ENCODE measurements at places on chromosomes 4 and X.

DNA sequence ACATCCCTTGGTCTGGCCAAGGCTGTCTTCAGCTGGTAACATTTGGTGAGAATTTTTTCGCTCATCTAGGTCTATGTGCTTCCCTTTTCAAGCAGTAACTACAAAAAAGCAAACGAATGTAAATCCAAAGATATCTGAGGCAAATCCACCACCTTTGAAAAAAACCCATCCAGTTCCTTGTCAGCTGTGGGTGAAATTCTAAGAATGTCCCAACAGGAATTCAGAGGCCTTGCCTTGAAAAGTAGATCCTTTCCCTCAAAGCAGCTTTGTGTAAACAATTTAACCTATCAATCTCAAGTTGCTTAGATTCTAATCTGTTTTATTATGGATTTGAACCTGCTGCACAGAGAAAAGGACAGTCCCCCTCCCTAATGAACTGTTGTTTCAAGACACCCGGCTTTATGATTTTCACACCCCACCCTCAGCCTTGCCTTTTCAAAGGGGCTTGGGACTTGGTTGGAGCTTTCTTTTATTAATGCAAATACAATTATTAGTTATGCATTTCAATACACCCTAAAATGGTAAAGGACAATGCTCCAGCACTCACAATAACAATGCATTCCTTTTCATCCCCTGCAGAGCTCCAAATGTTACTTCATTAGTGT, 166.6 kb downstream of the LDB2 start:
- DNase-seq: no peak

DNA sequence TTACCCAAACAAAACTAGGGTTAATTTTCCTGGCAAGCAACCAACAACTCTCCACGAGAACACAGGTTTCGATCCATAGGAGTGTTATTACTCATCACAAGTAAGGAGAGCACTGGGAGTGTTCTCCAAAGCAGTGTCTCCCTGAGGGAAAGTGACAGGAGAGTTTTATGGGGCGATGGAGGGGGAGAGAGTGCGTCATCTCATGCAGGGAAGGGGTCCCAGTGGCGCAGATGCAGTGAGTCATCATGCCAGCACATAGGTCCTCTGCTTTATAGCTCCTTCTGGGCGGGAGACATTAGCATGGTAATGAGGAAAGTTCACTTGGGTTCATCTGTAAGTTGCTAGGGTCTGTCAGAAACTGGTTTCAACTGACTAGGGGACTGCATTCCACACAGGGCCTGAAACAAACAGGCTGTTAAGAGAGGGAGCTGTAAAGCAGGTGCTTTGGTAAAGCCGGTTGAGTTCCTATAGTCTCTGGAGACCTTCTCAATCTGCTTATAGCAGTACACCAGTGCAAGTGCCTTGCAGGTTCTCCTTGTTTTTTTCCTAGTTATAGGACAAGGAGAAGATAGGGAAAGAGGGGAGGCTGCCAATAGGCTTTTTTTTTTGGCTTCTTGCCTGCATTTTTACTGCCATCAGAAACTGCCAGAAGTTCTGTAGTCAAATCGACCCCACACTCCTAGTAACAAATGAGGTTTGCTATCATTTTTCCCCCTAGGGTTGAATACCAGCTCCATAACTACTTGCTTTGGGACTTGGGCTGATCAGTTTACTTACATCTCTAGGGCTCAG, 12.8 kb upstream of the BOD1L1 start:
- no peak for DNase-seq

DNA sequence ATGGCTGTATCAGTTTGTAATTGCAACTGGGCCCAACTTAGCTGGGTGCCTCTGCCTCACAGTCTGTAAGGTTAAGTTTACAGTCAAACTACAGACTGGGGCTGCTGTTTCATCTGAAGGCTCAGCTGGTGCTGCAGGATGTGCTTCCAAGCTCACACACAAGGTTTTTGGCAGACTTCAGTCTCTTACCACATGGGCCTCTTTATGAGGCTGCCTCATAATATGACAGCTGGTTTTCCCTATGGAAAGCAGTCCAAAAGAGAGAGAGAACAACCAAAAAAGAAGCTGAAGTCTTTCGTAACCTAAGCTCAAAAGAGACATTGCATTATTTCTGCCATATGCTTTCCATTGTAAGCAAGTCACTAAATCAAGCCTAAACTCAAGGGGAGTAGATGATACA, 271.7 kb downstream of the DCTD start:
- DNase-seq: no peak

GRCh38 chr4:189021831-189022230, 882.6 kb downstream of the TRIML1 start:
- no peak for DNase-seq

GRCh38 chr4:79476196-79476595, 68.2 kb upstream of the GK2 start:
- no peak for DNase-seq

GRCh38 chr4:87732033-87732765, 67.2 kb upstream of the IBSP start:
- no peak for DNase-seq

GRCh38 chr4:4792466-4792865, 67.0 kb upstream of the MSX1 start:
- DNase-seq: no peak

DNA sequence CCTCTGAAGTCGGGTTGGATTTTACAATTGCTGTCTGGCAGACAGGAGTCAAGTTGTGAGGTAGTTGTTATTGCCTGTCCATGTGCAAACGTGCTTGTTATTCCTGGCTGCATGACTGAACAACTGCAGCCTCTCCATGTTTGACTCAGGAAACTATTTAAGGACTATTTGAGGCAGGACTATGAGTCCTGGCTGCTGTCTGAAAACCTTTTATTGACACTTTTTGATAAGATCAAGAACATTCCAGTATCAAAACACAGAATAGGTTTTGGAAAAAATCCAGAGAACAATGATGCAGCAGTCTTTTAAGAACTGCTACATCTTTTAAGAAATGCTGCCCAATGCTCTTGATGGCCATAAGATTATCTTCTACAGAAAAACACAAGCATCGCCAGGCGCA, 10.0 kb upstream of the SPRY1 start:
- DNase-seq: no peak
